ENCODE measurements at places on chromosomes 13 and 19. TPM values are rescaled to one million over a fixed set of nuclear protein-coding genes. Genes with fewer than 3 reads are reported as not detected.

DNA sequence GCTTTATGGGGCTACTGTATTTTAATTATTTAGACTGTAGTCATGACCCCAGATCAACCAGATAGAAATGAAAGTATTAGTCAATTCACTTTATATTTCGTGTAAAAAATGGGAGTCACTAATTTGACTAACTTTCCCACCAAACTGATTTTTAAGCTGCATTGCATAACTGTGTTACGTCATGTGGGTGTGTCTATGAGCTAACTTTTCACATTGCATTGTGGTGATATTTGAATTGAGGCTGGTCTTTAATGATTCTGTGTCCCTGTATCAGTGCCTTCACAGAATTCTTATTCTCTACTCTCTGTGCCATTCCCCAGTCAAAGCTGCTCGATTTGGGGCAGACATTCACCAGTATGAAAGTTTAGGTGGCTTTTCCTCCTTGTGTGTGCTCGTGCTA lies 172.7 kb upstream of the MAB21L1 start:
- peak; percentile 10 for DNase-seq

DNA sequence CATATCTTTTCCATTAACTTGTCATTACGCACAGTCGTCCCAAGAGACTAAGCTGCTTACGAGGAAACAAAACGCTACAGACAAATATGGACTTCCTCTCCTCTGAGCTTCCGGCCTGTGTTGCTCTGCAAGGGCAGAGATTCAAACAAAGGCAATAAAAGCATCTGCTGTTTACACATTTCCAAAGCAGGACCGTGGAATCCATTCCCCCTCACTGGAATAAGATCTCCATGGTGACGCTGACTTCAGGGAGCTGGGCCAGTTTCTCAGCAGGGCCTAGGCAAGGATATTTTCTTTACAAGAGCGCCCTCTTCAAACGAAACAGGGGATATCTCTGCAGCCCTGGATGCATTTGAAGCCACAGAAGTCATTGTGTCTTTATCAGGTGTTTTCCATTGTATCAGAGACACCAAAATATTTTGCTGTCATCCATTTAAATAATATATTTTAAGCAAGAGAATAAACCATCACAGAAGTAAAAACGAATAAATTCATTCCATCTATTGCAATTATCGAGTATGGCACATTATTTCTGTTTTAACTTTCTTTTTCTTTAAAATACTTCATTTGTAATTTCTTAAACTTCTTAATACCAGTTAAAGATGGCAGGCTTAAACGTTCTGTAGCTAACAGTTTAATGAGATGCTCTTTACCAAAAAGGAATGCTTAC lies 177.5 kb downstream of the DCLK1 start:
- DNase-seq: peak; percentile 80

GRCh38 chr13:112905990-112906641 lies 62.9 kb upstream of the MCF2L start:
- peak; percentile 40 for DNase-seq

F10 gene
- 1.0 TPM for total RNA-seq

CARD8 gene
- total RNA-seq: 5.0 TPM
